ENCODE measurements at places on chromosomes 4 and X. TPM values are rescaled to one million over a fixed set of nuclear protein-coding genes. Genes with fewer than 3 reads are reported as not detected.
A peak's percentile ranks its signal among the peaks of the same experiment; 100 is the strongest.

GRCh38 chr4:119666653-119667091 is 38.1 kb upstream of the PDE5A start:
- no peak for DNase-seq

- DNase-seq = no peak
Observed at GRCh38 chr4:16386711-16387320, 160.5 kb upstream of the TAPT1 start.

The UGT2B15 gene
- total RNA-seq = not detected

The RGN gene
- 3.8 TPM for total RNA-seq

GRCh38 chrX:22247169-22247568 is 25.5 kb upstream of the CBLL2 start:
- DNase-seq = peak; percentile 7

DNA sequence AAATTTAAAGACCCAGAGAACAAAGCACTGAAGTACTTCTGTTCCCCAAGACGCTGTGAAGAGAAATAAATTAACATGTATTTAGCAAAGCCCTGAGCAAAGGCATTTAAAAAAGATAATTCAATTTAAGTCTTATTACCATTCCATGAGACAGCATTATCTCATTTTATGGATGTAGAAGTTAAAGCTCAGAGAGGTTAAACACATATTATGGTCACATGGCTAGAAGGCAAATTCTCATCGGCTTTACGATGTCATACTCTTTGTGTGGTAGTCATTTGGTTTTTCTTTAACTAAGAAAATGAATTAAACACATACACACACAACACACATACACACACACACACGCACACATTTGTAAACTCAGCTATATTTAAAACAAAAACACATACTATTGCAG is 262.7 kb downstream of the HS3ST1 start:
- DNase-seq = no peak

GRCh38 chr4:167020410-167020809 is 213.9 kb downstream of the SPOCK3 start:
- no peak for DNase-seq

GRCh38 chrX:133097031-133097430 is at the start of gene USP26:
TSS of gene USP26 (minus strand) at chrX:133097109. CDS start at chrX:133028220, 68,889 bp downstream.
- DNase-seq = no peak

The TEX13B gene
- not detected for total RNA-seq

The TRIM75 gene
- not detected for total RNA-seq

DNA sequence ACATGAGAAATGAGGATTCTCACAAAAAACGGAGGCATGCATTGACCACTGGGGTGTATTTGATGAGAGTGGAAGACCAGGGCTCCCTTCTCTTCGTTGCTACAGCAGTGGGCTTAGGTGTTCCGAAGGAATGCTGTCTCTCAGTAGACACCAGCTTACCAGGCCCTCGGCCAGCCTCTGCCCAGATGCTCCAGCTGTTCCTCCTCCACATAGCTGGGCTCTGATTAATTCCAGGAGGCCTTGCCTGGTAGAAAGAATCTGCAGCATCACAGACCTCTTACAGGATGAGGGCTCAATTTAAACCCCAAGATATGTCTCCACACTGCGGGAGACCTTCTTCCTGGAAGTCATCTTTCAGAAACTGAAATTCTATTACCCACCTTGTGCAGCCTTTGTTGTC is 346.6 kb upstream of the TENM3 start:
- DNase-seq = no peak

DNA sequence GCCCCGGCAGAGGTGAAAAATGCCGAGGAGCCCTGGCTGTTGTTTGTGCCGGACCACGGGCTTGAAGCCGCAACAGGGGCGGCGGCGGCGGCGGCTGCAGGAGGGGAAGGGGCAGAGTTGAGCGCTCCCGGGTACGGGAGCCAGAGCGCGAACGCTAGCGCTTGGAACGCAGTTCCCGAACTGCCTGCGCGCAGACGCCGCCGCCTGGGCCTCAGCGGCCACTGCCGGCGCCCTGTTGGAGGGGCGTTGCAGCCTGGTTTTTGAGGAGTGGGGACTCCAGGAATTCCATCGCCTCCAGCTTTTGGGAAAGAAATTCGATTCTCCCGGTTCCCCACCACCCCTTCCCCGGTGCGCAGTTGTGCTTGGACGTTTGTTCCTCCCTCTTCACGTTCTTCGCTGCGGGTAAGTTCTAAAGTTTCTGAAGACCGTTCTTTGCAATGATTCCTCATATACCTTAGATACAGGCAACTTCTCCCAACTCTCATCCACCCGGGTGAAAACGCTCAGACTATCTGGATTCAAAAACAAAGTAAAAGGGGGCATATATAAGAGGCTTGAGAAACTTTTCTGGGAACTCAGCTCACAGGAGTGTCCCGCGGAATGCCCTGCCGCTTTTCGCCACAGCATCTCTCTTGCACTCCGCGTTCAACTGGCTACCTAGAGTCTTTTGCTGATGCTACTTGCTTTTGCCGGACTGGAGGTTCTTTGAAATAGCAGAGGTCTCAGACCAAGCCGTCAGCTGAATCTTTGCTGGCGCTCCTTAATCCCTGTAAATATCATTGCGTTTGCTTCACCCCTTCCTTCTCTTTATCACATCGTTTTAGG is 1.0 kb downstream of the FAT4 start:
- DNase-seq = peak; percentile 51

The XAGE1B gene
- not detected for total RNA-seq

- DNase-seq = no peak
Observed at GRCh38 chr4:113012786-113013185, 36.7 kb upstream of the ANK2 start.

The LUZP4 gene
- not detected for total RNA-seq

The PITX2 gene
- total RNA-seq = not detected

The CNGA2 gene
- not detected for total RNA-seq

The ARAF gene
- total RNA-seq = 15.8 TPM

The SSX4 gene
- total RNA-seq = not detected

The AFAP1 gene
- total RNA-seq = 36.0 TPM

GRCh38 chr4:161256716-161257115 is 907.1 kb downstream of the FSTL5 start:
- DNase-seq = no peak

The FGA gene
- total RNA-seq = not detected

- DNase-seq = no peak
Observed at GRCh38 chr4:27088491-27088890, 227.8 kb downstream of the STIM2 start.

DNA sequence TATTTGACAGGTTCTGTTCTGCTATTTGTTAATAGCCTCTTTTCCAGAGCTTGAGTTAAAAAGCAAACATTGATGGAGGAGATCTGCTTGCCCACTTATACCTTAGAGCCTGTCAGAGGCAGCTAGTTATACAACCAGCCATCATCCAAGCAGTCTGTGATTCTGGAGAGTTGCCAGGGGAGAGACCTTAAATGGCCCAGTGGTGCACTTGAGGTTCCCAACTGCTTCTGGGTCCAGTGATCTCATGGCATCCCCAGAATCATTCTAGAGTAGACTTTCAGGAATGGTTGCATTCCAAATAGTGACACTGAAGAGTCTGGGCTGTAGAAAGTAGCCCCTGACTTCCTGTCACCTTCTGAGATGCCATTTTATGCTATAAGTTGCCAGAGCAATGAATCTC is 160.7 kb downstream of the FHIP1A start:
- DNase-seq = no peak

- no peak for DNase-seq
Observed at GRCh38 chrX:153728095-153728494, 3.4 kb downstream of the ABCD1 start.

DNA sequence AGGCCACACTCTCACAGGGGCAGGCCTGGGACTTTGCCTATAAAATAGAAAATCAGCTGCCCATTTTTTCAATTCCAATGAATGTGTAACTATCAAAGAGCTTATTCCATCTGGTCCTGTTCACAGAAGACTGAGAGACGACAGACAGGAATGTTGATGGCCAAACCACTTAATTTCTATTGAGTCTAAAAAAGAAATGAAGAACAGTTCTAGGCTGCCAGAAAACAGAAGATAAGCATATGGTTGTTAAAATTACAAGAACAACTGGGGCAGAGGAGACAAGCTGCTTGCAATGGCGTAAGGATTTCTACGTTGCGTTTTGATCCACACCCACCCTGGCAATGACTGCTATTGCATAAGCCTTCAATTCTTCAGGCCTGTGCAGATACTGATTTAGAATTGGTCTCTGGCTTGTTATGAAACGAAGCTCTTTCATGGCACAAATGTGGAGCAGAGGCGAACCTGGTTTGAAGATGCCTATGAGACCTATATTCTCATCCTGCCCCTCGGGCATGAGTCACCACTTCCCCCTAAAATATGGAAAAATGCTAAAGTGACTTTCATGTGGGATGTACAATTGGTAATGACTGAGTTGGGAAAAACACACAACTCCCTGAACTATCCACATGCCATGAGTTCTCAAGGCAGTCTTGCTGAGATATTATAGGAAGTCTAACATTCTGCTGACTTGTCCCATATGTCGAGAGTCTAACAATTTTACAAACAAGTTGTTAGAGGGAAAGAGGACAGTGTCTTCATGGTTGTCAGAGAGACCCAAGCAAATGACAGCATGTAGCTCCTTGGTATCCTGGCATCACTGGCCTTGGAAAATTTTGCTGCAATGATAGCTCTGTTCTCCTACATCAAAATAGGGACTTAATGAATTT is 37.9 kb upstream of the SORBS2 start:
- no peak for DNase-seq

DNA sequence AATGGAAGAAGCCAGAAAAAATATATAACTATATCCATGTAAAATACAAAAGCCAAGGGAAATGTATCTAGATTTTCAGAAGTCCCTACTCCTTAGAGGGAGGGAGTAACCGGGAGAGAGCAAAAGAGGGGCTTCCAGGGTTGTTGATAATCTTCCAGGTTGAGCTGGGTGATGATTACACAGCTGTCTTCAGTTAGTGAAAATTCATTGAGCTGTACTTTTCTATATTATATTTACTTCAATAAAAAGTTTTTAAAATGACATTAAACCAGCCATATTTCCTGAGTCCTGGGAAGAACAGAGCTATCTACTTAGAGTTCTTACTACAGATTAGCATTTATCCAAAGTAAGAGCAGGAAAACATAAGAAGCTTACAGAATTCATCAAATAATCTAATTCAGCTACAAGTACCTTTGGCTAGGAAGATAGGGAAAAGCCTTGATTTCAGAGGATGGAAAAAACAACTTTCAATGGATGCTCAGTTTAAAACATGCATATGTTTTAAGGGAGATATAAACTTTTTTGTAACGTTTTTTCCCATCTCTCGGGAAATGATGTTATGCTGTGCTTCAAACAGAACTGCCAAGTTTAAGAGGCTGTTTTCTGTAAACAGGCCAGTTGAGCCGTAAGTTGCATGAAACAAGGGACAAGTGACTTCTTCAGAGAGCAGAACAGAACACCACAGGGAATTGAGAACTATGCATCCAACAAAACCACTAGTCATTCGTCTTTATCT is 204.6 kb downstream of the SCFD2 start:
- DNase-seq = no peak

- peak; percentile 78 for DNase-seq
Observed at GRCh38 chr4:67725981-67726380, 25.0 kb upstream of the UBA6 start.

The SLC16A2 gene
- 16.2 TPM for total RNA-seq

The ZMAT1 gene
- 0.33 TPM for total RNA-seq

- no peak for DNase-seq
Observed at GRCh38 chrX:79601341-79602131, 234.4 kb upstream of the ITM2A start.

DNA sequence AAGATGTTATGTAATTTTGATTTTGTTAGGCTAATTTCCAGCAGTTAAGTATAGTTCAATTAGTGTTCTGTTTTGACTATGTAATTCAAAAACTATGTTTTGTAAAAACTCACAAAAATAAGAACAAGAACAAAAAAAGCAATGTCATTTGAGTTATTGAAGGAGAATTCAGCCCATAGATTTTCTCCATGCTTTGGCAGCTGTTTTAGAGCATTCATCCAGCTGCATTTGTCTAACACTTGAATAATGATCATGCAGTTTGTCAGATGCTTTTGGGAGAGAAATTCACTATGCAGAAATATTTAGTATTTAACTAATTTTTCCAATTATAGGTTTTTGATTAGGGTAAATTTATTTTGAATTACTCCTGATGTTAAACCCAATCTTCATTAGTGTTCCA is 14.2 kb downstream of the CPE start:
- no peak for DNase-seq

GRCh38 chrX:48636776-48637175 is 39.5 kb downstream of the WDR13 start:
- DNase-seq = no peak

DNA sequence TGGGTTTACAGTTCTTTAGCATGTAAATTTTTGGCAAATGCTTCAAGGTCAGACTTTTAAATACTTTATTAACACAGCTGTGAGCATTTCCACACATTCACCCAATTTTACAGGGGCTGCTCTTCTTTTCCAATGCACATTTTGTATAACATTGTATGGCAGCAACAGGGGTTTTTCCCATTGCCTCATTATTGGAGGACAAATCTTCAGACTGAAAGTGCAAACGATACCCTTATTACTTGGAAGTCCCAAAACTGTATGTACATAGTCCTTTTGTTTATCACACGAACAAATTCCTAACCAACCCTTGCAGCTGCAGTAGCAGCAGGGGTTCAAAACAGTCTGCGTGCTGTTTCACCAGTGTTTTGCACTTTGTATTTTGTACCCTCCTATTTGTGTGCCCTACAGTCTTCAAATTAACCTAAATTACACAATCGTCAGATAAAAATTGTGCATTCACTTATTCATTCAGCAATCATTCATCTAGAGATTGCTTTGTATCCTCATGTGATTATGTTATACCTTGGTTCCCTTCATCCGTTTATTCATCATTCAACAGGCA is 330.7 kb upstream of the RASGEF1B start:
- DNase-seq = no peak

DNA sequence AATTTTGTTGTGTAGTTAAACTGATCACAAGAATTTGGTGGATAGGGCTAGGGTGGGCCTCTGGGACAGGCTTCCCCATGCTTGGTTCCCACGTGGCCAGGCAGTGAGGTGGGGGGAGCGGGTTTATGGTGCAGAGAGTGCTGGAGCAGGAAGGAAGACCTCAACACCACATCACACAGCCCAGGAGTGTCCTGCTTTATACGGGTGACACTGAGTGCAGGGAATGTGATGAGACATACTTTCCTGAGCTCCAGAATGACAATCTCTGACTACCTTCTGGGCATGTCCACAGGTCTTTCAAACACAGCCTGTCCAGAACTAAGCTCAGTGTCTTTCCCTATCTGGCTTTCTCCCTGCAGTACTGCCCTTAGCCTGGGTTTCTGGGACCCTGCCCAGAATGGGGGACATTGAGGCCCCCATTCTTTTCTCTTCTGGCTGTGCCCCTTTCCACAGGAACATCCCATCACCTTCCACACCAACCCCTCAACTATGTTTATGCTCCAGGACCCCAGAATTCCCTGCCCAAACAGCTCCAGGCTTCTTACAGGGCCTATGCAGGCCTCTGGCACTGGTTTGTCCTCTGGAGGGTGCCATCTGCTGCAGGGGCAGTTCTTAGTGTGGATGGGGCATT is 36.5 kb upstream of the RASL11B start:
- DNase-seq = no peak

The WFS1 gene
- total RNA-seq = 13.3 TPM

DNA sequence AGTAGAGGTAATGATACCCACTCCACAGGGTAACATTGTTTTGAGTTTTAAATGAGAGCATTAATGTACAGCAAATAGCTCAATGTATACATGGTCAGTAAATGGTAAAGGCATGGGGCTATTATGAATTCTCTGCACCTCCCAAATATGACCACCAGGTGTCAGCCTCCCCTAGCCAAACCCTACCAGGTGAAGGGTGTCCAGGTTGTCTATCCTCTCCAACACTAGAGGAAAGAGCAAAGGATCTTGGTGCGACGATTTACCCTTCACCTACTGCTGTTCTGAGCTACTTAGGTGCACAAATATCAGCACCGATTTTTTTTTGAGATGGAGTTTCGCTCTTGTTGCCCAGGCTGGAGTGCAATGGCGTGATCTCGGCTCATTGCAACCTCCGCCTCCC is 26.5 kb upstream of the XIAP start:
- DNase-seq = peak; percentile 42

Measured in mammary epithelial cell (primary cell).